ENCODE measurements at places on chromosomes 4 and X. TPM values are rescaled to one million over a fixed set of nuclear protein-coding genes. Genes with fewer than 3 reads are reported as not detected.

DNA sequence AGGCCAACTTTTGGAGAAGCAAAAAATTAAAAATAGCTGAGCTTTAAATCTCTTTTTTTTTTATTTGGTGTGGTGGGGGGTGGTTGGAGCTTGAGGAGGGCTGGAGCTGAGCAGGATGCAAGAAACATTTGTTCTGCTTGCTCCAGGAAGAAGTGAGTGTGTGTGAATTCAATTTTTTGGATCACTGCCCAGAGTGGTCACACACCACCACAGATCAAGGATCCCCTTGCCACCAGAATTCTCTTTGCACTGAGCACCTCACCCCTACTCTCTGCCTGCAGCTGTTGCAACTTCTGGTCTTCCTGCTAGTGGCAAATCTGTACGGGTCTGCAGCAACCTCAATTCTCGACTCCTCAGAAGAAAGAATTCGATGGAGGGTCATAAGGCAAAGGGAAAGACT lies 19.9 kb upstream of the PLP1 start:
- DNase-seq: no peak

DNA sequence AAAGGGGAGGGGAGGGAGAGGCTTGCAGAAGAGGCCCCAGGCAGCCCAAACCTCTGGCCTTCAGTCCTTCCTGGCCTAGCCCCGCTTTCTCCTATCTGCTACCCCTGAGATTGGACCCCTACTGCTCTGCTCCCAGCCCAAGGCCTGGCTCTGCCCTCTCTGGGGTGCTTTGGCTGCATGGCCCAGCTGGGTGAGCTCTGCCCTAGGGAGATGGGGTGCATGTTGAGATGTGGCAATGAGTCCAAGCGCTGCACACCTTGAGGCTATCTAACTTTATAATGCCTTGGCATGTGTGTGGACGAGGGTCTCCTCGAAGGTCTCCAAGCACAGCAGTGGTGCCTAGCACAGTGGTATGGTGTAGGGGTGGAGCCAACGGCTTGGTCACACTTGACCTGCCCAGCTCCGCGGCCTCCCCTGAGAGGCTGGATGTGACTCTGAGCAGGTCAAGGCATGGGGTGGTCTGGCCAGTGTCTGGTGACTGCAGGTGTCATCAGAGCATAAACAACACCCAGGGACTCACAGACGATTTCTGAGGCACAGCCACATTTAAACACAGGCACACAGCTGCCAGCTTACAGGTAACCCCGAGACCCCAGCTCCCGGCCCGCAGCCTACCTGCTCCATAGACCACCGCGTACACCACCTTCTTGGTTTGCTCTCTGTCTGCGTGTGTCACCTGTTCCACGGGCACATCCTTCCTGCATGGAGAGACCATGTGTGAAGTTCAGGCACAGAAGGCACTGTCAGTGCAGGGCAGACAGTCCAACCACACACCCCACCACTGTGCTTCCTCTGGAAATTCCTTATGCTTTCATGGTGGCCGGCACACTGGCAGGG lies 36.3 kb downstream of the NAT8L start:
- DNase-seq: no peak

GRCh38 chrX:48785186-48785539 lies 1.2 kb upstream of the GATA1 start:
- DNase-seq: no peak

GRCh38 chr4:2177443-2178093 lies 64.4 kb downstream of the HAUS3 start:
- no peak for DNase-seq

- no peak for DNase-seq
Observed at GRCh38 chr4:22167201-22167600, 218.6 kb upstream of the KCNIP4 start.

GRCh38 chr4:159107203-159107925 lies 4.5 kb downstream of the RAPGEF2 start:
- DNase-seq: no peak

DNA sequence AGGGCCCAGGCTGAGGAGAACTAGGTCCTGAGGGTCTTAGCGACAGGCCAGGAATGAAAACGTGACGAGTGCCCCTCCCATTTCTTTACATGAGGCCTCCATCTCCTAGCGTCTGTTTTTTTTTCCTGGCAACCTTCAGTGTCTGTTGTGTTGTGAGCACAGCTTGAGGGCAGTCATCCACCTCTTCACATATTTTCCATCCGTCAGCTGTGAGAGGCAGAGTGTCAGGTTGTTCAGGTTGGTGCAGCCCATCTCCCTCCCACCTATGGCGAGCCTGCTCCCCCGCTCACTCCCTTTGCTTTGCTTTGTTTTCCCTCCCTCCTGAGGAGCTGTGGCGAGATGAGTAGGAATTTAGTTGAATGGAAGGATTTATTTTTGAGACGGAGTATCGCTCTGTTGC lies 51.7 kb upstream of the CHRNA9 start:
- DNase-seq: no peak

DNA sequence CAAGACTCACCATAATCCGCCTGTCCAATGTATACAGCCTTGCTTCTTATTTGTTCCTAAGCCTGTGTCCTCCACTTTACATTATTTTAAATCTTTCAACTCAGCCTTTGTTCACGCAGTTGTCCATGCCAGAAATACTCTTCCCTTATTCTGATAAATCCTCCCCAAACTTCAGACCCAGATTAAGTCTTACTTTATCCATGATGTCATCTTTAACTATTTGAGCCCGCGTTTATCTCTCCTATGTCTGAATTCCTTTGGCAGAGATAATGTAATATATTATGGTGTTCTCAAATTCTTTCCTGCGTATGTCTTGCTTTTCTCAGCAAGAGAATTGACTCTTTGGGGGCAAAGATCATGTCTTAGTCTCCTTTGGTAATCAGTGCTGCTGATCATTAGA lies 129.6 kb downstream of the LUZP4 start:
- no peak for DNase-seq

DNA sequence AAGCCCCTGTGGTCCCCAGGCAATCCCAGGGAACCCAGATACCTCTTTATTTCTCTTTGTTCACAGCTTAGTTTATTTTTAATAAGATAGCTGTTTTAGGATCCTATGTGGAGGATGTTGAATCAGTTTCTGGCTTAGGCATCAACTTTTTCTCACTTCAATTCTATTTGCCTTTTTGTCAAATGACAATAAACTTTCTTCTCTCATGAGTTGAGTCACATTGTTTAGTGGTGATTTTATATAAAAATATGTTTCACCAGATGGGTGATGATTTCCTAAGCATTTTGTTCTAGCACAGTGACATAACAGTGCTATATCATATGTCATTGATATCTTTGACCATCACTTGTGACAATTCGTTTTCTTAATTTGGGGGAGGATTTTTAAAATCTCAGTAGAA lies 198.1 kb upstream of the PUDP start:
- no peak for DNase-seq

- DNase-seq: no peak
Observed at GRCh38 chrX:41377624-41378023, 43.7 kb downstream of the DDX3X start.

- DNase-seq: no peak
Observed at GRCh38 chr4:124433500-124433899, 279.0 kb downstream of the ANKRD50 start.

GRCh38 chr4:123536225-123536624 lies 139.6 kb downstream of the SPRY1 start:
- DNase-seq: no peak

DNA sequence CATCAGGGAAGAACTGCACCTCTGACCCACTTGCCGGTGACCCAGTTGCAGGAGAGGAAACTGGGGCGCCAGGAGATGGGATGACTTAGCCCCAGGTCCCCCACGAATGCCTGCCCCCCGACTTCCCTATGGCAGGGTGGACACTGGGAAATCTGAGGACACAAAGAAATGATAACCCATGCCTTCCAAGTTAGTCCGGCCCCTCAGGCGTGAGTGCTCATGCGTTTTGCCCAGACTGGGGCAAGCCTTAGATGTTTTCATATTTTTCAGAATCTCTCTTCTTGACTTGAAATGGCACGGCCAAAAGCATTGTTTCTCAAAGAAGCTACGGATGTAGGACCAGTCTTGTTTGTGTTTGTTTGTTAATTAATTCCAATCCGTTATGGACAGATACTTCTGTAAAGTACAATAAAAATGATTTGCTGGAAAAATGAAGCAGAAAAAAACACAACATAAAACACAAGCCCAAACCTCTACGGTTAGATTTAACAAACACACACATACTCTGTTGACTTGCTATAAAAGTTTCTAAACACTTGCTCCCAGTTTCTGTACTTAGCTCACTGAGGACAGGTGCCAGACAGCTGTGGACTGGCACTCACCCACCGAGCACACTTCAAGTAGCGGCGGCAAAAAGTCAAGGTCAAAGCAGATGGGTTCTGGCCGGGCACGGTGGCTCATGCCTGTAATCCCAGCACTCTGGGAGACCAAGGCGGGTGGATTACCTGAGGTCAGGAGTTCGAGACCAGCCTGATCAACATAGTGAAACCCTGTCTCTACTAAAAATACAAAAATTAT lies 341.5 kb downstream of the BCOR start:
- DNase-seq: no peak

- DNase-seq: no peak
Observed at GRCh38 chr4:1754336-1754735, 33.0 kb downstream of the TACC3 start.

Gene SLC10A6
- total RNA-seq: 0.69 TPM

Gene AGA
- 6.4 TPM for total RNA-seq

Measured in left ventricle myocardium inferior (tissue), 1 donor.